ENCODE measurements at places on chromosomes 7 and 10.

DNA sequence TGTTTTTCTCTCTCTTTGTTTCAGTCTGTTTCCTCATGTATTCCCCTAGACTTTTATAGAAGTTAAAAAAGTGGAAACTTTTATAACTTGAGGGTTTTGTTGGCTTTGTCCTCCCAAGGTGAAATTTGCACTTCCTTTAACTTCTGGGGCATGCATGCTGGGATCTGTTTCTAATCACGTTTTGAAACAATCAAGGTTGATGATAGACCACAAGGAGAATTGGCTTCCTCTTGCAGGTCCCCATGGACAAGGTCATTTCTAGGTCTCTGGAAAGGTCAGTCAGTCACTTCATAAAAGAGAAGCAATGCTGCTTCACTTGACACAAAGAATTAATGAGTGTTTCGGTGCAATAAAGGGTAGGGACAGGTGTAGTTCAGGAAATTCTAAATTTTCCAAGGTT is 811.8 kb upstream of the CELF2 start:
- DNase-seq, result no peak

DNA sequence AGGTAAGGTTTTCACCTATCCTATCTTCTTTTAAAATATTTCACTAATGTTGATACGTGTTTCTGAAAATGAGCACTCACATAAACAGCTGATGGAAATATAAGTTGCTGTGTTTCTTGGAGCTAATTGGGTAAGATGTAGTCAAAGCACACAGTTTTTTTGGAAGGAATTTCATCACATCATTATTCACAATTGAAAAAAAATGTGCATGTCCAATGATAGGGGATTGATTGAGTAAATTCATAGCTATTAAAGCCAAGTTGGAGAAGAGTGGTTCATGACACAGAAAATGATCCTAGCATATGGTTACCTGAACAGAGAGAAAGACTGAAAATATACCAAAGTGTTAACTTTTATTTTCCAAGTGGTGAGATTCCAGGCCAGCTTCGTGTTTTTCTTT is 29.6 kb downstream of the GLI3 start:
- DNase-seq, result no peak

DNA sequence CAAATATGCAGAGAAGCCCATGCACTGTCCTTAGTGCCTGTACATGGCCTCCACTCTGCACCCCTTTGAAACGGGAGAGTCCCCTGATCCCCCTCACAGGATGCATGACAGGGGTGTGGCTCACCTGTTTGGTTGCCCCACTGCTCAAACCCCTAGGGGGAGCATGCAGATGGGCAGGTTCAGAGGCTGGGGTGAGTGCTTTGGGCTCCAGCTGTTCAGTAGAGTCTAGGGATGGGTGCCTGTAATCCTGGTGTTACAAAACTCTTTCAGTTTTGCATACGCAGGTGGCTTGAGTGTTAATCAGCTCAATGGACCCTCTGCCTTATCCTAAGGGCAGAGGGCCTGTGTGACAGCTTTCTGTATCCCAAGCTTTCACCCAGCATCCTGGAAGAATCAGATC is 7.8 kb upstream of the SFTPA1 start:
- DNase-seq, result no peak

DNA sequence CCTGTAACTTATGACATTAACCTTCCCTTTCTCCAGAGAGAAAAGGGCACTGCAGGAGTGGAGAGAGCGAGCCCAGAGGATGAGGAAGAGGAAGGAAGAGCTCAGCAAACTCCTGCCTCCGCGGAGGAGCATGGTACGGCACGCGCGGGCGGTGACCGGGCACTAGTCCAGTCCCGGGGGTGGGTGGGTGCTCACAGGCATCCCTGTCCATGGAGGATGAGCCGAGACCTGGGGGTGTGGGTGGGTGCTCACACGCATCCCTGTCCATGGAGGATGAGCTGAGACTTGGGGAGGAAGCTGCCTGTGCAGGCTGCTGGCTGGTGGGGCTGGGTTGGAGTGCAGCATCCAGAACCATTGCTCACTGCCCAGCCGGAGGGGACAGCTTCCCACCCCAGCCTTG is 23.8 kb downstream of the LRRC27 start:
- no peak for DNase-seq

DNA sequence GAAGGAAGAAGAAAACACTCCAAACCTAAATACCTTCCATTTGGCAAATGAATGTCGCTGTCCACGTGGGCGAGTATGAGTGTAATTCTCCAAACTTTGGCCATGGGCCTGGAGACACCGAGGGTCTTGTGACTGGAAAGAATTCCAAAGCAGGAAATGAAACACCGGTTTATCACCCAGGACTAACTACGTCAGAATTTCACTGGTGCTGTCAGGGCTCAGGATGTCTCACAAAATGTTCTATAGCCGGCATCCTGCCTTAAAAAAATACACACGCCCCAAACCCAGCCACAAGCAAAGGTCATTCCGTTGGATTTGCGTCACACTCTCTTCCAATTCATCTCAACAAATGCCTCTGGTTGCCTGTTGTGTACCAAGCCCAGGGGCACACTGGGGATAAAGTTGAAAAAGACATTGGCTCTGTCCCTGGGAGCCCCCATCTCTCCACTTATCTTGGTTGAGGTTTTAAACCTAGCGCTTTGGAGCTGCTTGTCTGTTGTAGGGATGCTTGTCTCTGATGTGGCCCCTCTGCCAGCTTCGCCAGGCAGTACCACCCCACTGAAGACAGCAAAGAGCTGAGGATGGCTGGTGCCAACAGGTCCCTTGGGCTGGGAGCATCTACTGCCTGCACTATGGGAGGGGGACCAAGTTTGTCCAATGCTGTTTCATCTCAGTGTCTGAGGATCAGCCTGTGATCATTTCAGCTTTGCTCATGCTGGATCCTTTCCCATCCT is 31.2 kb downstream of the GSTO2 start:
- DNase-seq, result no peak

DNA sequence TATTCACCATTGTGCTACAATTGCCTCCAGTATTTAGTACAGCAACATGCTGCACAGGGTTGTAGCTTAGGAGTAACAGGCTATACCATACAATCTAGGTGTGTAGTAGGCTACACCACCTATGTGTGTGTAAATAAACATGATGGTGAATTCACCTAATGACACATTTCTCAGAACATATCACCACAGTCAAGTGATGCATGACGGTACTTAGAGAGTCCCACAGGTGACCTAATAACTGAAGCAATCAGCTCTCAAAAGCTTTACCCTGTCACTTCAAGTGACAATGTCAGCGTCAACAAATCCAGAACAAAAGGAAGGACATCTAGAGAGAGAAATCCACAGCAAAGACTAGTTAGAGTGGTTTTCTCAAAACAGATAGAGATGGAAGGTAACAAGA is 38.8 kb downstream of the CCNJ start:
- no peak for DNase-seq

All from CD4-positive, alpha-beta T cell treated with Interleukin-1 beta for 1 hour (primary cell).